Right renal cortex interstitium (tissue), 3 donors: ENCODE measurements at places on chromosomes 7 and 10.
A peak's percentile ranks its signal among the peaks of the same experiment; 100 is the strongest.

DNA sequence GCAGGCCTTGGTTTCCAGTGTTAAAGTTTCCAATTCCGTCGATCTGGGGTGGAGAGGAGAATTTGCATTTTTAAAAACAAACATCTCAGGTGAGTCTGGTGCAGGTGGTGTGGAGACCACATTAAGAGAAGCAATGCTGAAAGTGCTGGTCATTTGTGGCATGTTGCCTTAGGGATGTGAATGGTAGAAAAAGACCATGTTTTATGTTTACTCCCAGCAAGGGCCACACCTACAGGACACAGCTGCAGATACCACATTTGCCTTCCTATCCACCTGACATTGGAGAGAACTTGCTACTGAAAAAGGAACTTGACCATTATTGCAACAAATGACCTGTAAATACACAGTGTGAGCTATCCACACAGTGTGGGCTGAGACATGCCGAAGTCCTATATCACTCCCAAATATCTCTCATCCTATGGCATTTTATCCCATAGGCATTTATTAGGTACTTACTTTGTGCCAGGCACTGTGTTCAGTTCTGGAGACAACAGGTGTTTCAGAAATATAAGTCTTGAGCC is 183.1 kb downstream of the NRP1 start:
- no peak for DNase-seq

GRCh38 chr10:72308320-72308987 is 34.7 kb downstream of the DDIT4 start:
- DNase-seq: no peak

- DNase-seq: no peak
These were observed 352.5 kb upstream of the MGMT start for GRCh38 chr10:129114588-129114987.

DNA sequence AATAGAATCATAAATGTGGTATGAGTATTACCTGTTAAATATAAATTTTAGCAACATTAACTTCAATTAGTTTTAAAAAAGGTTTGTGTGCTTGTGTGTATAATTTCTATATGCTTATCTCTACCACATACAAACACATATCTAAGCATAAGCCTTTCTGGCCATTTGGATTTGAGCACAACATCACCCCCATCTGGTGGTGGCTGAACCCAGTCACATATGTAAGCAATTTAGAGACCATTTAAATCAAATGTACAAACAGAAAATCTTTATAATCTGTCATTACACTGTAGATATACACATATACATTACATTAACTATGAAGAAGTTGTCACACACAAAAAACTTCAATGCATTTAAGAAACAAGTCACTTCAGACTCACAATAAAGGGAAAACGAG is 31.7 kb downstream of the GPR22 start:
- DNase-seq: no peak

DNA sequence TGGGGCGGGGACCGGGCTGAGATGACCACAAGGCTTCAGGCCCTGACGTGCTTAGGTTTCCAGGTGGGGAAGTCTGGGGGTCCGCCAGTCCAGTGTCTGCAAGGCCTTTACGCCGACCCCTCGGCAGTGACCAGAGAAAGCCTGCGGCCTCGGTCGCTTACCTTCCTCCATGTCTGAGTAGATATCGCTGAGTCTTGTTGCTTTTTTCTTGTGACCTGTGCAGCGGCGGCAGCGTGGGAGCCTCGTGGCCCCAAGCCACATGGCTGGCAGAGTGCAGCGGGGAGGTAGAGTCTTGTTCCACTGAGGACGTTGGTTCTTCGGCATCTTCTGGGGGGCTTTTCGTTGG is 329 bp downstream of the NOLC1 start:
- DNase-seq: no peak

GRCh38 chr7:130387306-130387627 is 7.0 kb downstream of the CPA1 start:
- no peak for DNase-seq

- no peak for DNase-seq
These were observed 38.4 kb upstream of the IKZF1 start for GRCh38 chr7:50265968-50266634.

- DNase-seq: no peak
These were observed 43.2 kb downstream of the HHEX start for GRCh38 chr10:92732958-92733357.

GRCh38 chr7:110442381-110442837 is 648.5 kb upstream of the LRRN3 start:
- no peak for DNase-seq

DNA sequence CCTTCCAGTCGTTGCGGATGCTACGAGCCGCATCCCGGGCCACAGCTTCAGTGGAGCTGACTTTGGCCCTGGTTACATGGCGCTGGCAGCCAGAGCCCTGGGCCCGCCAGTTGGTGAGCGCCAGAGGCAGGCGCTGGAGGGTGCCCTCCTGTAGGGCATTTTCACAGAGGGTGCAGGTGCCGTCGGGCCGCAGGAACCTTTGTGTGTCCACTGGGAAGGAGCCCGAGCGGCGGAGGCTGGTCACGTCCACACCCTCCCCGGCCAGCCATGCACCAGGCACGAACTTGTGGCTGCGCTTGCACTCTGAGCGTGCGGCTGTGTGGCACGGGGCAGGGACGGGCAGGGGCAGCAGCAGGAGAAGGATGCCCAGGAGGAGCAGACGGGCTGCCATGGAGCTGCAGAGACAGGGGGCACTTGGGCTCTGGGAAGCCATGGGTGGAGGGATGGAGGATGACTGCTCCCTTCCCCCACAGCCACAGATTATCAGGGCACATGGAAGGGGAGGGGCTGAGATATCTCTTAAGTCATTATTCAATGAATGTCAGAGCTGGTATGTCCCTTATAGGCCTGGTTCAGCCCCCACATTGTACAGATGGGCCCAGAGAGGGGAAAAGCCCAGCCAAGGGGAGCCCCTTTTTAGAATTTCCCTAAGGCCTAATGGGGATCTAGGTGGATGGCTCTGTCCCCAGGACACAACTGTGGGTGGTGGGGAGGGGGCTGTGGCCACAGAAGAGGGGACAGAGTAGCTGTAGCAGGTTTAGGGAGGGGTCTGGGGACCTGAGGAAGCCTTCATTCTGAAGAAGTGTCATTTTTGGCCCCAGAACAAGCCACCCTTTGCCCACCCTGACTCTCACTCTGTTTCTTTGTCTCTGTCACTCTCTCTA is 1.8 kb downstream of the PRF1 start:
- DNase-seq: no peak

- DNase-seq: no peak
These were observed 178.9 kb upstream of the LYZL1 start for GRCh38 chr10:29109707-29110571.

GRCh38 chr7:92778972-92779371 is 57.4 kb downstream of the CDK6 start:
- no peak for DNase-seq

- no peak for DNase-seq
These were observed 14.7 kb downstream of the CDNF start for GRCh38 chr10:14822879-14823755.

DNA sequence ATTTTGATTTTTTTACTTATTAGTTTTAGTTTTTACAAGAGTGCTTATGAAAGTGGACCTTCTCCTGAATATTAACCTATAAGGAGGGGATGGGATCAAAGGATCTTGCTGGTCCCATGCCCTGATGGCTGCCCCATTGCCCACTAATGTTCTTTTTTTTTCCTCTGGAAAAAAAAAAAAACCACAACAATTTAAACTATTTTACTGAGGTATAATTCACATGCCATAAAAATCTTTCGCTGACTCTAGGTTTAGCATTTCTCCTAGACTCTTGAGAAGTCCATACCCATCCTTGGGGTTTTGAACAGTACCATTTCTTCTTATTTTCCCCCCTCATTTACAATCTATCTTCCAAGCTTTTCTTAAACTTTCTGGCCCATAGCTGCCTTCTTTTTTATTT is 481.8 kb downstream of the TFEC start:
- no peak for DNase-seq

DNA sequence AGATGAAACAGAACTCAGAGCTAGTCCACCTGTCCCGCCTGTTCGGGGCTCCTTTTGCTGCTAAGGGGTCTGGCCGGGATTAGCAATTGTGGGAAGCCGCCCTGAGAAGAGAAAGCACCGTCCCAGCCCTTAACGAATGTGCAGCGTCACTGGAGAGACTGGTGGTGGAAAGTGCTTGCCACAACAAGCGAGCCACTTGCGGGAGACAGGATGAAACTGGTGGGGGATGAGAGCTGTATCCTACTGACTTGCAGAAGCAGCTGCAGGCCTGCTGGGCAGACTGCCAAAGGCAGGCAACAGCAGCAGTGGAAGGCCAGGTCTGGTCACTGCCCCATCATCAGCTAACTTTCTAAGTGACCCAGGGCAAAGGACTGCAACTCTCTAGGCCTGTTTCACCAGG is 95.4 kb downstream of the FAM53B start:
- no peak for DNase-seq

GRCh38 chr10:49458869-49459268 is 63.0 kb upstream of the DRGX start:
- DNase-seq: no peak

- DNase-seq: no peak
These were observed 11.9 kb upstream of the LRRC27 start for GRCh38 chr10:132319853-132320653.

GRCh38 chr7:94620703-94621118 is 35.2 kb downstream of the SGCE start:
- DNase-seq: no peak

DNA sequence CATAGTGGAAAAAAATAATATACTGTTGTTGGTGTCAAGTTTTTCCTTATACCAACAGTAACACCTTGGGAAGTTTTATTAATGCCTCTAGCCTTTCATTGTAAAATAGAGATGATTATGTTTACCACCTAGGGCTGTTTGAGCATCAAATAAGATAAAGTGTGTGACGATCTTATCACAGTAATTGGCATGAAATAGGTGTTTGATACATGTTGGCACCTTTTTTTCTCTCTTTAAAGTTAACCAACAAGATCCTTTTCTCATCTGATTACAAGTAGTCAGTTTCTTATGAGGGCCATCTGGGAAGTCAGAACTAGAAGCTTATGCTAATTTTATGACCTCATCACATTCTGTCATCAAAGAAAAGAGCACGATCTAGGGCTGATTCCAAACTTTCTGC is 669.5 kb downstream of the CCSER2 start:
- DNase-seq: no peak

DNA sequence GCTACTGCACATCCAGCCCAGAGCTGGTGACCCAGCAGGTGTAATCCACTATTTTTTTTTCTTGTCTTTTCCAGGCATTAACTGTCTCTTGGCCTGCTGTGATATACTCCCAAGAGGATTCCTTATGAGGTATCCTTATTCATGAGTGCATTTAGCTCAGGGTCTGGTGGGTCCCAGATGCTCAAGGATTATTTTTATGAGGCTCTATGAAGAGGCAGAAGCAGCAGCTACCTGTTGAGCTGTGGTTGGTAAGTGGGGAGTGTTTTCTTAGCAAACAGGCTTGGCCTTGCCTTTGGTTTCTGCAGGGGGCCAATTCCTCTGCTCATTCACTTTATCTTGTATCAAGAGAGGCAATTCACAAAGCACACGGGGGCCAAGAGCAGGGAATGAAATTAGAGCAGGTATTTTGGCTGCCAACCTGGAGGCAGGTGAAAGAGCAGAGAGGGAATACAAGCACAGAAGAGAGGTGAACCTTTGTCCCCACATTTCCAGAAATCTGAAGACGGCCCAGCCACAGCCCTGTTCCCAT is 221.6 kb downstream of the TMEM178B start:
- no peak for DNase-seq

DNA sequence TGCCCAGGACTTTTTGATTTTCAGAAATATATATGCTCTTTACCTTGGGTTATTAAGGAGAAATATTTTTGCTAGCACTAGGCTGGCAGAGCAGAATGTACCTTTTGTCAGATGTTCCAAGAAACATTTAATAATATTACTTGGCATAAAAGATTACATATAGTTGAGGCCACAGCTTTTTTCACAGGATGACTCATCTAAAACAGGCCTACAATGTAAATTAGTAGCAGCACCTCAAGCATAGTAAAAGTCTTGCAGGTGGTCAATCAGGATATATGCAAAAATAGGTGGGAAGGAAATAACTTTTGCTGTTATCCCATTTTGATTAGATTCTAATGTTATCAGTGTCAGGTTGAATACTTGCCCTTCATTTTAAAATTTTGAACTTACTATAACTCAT is 14.9 kb upstream of the ITGB1 start:
- no peak for DNase-seq

DNA sequence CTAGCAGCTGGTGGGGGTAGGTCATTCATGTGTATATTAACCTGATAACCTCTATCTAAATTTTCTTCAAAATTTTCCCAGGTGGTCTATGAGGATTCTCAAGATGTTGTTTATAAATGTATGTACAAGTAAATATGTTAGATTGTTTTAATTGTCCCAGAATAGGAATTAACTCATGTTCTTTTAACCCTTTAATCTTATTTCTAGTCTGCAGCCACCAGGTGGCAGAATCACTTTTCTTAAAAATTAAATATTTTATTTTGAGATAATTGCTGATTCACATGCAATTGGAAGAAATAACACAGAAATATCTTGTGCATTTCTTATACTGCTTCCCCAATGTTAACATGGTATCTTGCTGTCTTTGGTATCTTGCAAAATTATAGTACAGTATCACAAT is 589.5 kb downstream of the ARL4A start:
- DNase-seq: no peak

- DNase-seq: peak; percentile 19
These were observed 2.7 kb downstream of the MXI1 start for GRCh38 chr10:110209926-110210673.

DNA sequence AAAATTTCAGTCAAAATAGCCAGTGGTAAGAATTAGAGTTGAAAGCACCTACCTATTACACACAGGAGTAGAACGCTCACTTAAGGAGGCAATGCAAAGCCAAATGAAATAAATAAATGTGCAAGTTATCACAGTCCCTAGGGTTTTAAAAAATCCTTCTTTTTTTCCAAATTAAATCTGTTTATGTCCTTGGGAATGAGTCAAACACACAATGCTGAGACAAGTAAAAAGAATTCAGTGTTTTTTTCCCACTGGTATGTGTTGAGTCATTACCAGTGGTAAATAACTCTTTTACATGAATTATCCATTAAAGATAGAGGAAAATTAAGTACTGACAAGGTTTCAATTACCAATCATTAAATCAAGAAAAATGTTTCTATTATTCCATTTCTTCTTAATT is 438.6 kb downstream of the TNS3 start:
- no peak for DNase-seq

- DNase-seq: no peak
These were observed 84.9 kb downstream of the CHRM2 start for GRCh38 chr7:136953386-136953785.

GRCh38 chr10:114545819-114546218 is 112.3 kb downstream of the ABLIM1 start:
- DNase-seq: no peak

- DNase-seq: no peak
These were observed 32.5 kb downstream of the ARID5B start for GRCh38 chr10:61933859-61934555.

DNA sequence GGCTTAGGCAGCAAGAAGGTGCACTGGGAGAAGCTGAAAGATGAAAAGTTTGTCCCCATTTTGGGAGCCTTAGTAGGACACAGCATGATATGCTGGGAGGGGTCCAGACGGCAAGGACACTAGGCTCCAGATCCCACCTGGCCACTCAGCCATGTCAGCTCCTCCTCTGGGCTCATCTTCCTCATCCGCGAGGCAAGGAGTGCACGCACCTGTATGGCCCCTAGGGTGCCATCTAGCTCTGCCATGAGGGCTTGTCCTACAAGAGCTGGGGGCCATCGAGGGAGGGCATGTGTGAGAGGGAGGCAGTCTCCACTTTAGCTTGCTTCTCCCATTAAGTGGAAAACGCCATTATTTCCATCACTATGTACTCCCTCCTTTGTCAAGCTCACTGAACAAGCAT is 136.2 kb upstream of the ADAM12 start:
- DNase-seq: no peak

- no peak for DNase-seq
These were observed 187.8 kb downstream of the FAM107B start for GRCh38 chr10:14586901-14587300.

- DNase-seq: no peak
These were observed 282.2 kb upstream of the KLF14 start for GRCh38 chr7:131016230-131016629.
